ENCODE measurements at places on chromosomes 2 and 18.

DNA sequence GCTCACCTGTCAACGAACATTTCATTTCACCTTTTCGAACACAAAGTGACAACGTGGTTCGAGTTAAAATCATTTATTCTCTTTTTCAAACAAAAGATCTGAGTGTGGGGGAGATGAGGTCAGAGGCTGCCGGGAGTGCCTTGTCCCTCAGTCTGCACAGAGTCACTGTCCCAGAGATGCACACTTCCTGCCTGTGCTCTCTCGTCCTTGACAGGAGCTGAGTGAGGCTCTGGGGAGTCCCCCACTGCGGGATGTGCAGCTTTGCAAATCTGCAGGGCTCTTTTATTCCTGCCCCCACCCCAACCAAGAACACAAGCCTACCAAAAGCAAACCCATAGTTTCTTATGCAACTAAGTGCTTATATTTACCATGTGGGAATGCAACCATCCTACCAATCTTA lies 497.8 kb downstream of the EIPR1 start:
- no peak for DNase-seq

DNA sequence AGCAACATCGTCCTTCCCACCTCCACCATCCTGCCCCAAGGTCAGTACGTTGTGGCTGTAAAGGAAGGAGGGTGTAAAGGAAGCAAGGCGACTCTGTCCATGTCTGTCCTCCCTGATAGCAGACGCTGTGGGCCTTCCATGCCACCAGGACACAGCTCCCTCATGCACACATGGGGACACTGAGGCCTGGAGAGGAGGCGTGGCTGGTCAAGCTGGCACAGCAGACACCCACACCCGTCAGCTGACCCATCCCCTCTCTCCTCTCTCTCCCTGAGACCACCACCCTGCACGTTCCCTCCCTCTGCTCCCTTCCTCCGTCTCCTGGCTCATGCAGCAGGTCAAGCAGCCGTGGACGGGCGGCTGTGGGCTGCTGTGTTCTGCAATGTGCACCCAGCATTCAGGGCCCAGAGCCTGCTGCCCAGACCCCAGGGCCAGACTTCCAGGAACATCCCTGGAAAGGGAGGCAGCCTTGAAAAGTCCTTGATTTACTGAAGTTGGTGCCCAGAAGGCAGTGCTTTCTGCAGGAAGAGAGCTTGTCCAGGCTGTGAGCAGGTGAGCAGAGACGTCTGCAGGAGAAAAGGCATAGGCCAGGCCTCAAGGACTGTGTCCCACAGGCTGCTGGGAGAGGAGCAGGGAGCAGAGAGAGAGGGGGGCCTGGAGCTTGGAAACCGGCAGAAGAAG lies 133.6 kb downstream of the DDX1 start:
- DNase-seq: no peak

- no peak for DNase-seq
Measured at GRCh38 chr2:32904074-32904473, 42.7 kb upstream of the LTBP1 start.

- no peak for DNase-seq
Measured at GRCh38 chr2:173394091-173394974, 39.7 kb downstream of the CDCA7 start.

GRCh38 chr2:73343992-73344391 lies 41.6 kb upstream of the ALMS1 start:
- DNase-seq: no peak

DNA sequence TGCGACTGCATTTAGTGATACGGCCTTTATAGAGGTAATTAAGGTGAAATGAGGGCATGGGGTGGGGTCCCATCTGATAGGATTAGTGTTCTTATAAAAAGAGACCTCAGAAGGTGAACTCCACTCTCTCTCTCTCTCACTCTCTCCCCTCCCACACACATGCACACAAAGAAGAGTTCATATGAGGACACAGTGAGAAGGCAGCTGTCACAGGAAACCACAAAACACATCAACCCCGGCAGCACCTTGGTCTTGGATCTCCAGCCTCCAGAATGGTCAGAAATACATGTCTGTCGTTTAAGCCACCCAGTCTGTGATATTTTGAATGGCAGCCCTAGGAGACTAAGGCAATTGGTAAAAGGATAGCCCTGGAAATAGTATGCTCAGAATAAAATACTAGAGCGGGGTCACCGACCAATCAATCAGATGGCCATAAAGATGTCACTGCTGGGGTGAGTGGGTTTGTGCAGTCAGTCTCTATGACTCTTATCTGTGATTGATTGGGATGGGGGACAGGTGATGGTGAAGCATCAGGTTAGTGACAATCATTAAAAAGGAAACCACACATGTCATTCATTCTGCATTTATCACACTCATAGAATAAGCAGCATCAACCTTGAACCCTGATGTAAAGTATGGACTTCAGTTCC lies 118.9 kb upstream of the POU3F3 start:
- DNase-seq: no peak

GRCh38 chr2:199772035-199772976 lies 78.7 kb downstream of the FTCDNL1 start:
- DNase-seq: no peak

DNA sequence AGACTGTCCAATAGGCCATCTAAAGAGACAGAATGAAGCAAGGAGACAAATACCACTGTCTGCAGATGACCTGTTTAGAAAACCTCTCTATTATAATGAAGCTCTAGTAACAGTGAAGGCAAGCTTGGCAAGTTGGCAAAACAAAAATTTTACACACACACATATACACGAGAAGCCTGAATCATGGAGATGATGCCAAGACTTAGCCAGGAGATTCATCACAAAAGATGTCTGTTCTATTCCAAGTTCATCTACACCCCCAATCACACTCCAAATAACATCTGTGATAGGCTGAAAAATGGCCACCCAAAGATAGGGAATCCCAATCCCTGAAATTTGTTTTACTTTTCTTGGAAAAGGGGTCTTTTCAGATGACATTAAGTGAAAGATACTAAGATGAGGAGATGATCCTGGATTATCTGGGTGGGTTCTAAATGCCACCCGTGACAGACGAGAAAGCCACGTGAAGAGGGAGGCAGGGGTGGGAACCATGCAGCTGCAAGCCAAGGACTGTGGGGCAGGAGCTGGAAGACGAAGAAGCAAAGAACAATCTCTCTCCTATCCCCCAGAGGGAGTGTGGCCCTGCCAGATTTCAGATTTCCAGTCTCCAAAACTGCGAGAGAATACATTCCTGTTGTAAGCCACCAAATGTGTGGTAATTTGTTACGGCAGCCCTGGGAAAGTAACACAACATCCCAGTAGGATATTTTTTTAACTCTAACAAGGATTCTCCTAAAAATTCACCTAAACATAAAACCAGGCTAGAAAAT lies 20.0 kb downstream of the HDLBP start:
- no peak for DNase-seq

DNA sequence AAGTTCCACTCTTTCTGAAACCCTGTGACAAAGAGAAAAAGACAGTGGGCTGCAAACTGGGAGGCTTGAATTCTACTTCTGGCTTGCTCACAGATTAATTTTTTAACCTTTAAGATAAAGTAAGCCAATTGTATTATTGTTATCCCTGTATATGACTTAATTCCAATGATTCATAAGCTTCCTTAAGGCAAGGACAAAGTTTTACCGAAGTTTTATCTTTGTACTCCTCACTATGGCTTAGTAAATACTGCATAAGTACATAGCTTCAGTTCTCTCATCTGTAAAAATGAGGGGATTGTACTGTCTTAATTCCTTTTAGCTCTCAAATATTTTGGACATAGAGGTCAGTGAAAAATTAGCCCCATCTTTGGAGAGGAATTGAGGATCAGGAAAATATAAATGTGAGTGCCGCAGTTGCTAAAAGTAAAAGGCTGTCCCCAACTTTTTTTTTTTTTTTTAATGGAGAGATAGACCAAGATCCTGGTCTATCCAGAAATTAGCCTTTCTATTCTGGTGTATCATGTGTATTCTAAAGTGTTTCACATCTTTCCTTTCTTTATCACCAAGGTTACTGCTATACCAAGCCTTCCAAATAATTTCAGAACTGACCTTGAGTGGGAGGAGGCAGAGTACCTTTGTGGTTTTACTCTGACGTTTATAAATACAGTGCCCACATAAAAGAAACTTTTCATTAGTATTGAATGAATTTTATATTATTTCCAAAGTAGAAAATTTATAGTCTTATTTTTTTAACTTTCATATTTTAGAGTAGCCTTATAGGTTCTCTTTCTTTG lies 13.3 kb downstream of the RELCH start:
- no peak for DNase-seq

- DNase-seq: no peak
Measured at GRCh38 chr2:10185046-10185445, 62.5 kb downstream of the RRM2 start.
